ENCODE measurements at places on chromosomes 6 and 20.

DNA sequence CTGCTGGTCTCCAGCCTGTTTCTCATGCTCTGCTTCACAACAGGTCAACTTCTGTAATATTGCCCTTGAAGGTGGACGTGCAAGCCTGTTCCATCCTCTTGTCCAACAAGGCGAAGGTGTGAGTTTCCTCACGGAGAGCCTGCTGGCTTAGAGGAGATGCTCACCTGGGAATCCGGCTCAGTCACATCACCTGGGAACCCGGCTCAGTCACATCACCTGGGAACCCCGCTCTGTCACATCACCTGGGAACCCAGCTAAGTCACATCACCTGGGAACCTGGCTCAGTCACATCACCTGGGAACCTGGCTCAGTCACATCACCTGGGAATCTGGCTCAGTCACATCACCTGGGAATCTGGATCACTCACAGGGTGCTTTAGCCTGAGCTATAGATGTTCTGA is 230.1 kb downstream of the ERMARD start:
- no peak for DNase-seq

- DNase-seq, result no peak
These were observed 39.0 kb downstream of the MAS1 start for GRCh38 chr6:159929819-159930218.

DNA sequence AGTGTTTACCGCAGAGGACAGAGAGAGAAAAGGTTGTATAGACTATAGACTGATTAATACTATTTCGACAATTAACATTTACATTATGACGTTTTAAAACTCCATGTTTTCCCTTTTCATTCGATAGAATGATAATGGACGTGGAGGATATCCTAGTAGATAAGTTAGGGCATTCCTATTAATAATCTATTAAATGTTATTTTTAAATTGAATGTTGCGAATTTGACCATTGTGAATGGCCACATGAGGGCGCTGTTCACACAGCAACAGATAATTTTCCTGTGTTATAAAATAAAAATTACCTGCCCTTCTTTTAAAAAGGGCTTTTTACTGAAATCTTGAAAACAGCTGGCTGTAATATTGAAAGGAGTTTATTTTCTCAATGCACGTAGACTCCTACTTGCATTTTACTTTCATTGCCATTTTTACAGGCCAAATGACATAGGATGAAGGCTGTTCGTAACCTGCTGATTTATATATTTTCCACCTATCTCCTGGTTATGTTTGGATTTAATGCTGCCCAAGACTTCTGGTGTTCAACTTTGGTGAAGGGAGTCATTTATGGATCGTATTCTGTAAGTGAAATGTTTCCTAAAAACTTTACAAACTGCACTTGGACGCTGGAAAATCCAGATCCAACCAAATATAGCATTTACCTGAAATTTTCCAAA is 3.3 kb downstream of the ADGRB3 start:
- no peak for DNase-seq

DNA sequence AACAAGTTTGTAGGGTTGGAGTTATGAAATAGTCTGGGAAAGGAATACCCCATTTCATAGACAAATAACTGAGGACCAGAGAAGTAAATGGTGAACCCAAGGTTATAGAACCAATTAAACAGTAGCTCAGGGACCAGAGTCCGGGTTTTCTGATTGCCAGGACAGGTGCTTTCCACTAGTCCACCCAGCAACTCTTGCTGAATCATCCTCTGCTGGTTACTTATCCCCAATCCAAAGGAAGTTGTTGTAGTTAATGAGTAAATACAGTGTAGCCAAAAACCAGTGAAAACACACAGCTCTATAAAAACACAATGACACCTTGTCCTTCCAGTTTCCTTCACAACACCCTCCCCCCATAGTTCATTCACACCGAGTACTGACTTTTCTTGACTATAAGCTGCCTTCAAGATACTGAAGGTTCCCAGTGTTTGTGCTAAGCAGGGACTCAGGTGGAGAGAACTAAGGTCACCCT is 766 bp upstream of the TINAG start:
- DNase-seq, result no peak

GRCh38 chr6:28383235-28384142 is 16.1 kb downstream of the ZSCAN12 start:
- peak; percentile 16 for DNase-seq

DNA sequence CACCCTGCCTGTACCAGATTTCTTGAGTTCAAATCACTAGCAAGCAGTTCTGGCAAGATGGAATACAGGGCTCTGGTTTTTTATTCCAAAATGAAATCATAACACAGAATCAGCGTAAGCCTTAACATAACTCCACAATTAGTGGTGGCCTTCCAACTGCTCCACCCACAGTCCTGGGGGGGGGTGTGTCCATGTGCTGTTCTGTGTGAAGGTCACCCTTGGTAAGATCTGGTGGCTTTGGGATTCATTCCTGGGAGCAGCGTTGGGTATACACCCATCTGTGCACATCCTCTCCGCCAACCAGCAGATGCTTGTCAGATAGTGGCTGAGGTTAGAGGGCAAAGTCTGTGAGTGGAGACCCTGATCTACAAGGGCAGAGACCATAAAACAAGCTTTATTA is 49.9 kb upstream of the CD83 start:
- DNase-seq, result no peak

- DNase-seq, result no peak
These were observed 61.8 kb downstream of the GCNT2 start for GRCh38 chr6:10582774-10583508.

DNA sequence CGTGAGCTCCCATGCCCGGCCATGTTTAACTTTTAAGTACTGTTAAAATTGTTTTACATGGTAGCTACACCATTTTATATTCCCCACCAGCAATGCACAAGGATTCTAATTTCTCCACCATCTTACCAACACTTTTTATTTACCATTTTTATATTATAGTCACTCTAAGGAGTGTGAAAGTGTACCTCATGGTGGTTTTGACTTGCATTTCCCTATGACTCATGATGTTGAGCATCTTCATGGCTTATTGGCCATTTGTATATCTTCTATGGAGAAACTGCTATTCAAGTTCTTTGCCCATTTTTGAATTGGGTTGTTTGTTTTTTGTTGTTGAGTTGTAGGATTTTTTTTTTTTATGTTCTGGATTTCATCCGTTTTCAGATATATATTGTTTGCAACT is 15.6 kb upstream of the BPHL start:
- DNase-seq, result no peak

- DNase-seq, result no peak
These were observed 12.4 kb upstream of the CCN5 start for GRCh38 chr20:44702776-44703175.

Measured in amniotic stem cell (primary cell).